T follicular helper cell (primary cell): ENCODE measurements at places on chromosomes 2 and 18.

DNA sequence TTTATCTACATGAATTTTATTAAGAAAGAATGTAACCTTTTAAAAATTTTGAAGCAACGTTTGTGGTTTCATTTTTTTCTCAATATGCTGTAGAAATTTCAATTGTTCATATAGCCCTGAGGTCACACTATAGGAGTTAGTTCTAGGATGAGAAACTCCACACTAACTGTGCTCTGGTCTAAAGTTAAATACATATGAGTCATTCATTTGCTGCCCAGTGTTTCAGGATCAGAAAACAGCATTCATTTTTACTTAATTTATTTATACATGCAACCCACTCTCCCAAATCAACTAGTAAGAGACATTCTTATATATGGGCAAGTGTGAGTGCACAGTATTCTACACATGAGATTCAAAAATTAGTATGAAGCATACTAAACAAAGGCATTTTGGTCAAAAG is 137.9 kb downstream of the DOCK10 start:
- DNase-seq: no peak

- DNase-seq: no peak
Observed at GRCh38 chr2:156116113-156116512, 216.4 kb downstream of the NR4A2 start.

- DNase-seq: no peak
Observed at GRCh38 chr2:60068755-60069154, 484.7 kb downstream of the BCL11A start.

DNA sequence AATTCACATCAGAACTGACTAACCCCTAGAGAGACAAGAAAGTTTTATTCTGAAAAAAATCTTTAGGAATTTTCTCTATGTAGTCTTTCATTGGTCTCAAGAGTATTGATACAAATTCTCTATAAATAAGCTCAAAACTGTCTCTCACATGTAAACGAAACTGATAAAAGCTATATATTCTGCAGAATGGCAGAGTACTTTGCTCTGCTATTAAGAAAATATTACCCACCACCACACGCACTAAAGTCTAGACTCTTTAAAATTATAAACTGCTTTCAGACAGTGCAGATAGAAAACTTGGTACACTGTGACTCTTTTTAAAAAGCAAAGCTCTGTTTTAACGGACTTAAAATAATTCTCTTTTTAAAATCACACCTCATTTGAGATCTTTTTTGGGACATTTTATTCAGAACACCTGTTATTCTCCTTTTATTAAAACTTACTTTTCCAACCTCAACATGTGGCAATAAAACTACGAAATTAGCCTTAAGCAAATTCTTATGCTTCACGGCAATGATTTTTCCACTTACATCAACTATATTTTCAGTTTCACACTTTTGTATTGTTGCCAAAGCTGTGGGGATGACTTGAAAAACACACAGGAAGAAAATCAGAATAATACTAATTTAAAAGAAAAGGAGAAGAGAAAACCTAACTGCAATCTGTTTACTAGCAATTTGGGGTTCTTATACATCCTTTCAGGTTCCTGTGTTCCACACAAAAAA is 58.0 kb downstream of the CCDC88A start:
- no peak for DNase-seq

DNA sequence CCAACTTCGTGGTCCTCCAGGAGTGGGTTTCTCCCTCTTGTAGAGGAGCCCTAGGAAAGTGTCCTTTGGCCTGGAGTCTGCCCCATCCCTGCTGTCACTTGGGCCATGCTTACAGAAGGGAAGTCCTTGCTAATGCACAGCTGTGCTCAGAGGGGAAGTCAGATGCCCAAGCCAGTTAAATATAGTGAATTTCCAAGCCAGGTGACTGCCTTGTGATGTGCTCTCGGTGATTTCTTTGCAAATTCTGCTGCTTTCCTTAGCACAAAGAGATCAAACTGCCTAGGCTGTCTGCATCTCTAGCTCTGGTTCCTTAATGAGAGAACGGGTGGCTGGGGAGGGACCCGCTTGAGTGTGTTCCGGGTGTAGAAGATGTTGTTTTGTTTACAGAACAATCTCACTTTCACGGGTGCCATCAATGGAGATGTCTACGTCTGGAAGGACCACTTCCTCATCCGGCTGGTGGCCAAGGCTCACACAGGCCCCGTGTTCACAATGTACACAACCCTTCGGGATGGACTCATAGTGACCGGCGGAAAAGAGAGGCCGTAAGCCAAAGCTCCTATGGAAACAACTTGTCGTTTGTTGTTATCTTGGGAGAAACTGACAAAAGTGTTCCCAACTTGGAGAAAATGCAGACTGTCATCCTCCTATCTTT is 91.4 kb downstream of the RTN4 start:
- no peak for DNase-seq

DNA sequence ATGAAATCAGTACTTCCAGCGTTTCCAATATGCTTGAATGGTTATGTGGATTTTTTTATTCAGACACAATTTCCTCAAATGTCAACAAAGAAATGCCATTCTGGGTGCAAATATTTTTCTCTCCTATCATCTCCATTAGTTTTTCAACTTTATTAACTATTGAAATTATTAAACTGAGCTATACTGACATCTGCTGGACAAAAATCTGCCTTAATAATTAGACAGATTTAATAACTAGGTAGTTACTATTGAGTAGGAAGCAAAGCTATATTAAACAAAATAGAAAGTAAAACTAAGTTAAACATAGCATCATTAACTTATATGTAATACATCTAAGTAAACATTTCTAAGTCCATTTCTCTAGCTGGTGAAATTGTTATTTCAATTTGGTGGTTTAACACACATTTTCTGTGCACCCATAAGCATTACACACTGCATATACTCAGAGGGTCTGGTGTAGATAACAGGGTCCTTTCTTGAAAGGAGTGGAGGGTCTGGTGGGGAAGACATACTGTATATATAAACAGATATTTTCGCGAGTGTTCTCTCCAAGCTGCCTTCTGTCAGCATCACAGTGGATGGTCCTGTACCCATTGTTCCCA is 77.0 kb downstream of the LANCL1 start:
- DNase-seq: no peak

GRCh38 chr2:45867800-45868199 is 216.3 kb downstream of the PRKCE start:
- DNase-seq: no peak

DNA sequence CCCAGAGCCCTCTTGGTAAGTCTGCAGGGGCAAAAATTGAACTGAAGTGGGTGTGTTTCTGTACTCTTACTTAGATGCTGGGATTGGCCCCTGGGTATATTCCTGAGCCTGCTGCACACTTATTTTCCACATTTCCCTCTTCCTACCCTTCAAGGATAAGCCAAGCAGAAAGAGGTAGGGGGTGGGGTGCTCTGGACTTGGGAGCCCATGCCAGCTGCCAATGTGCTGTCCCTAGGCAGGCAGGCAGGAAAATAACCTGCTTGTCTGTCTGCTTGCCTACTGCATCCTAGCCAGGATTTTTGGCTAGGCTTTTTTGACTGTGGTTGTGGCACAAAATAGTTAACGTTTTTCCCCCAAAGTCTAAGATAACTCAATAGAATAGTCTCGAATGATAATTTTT is 234.3 kb downstream of the ALK start:
- no peak for DNase-seq

- no peak for DNase-seq
Observed at GRCh38 chr2:40642237-40642636, 190.3 kb upstream of the SLC8A1 start.

GRCh38 chr2:234992196-234992595 is 40.4 kb downstream of the SH3BP4 start:
- DNase-seq: no peak

- DNase-seq: no peak
Observed at GRCh38 chr2:157283468-157283867, 26.0 kb downstream of the GALNT5 start.

DNA sequence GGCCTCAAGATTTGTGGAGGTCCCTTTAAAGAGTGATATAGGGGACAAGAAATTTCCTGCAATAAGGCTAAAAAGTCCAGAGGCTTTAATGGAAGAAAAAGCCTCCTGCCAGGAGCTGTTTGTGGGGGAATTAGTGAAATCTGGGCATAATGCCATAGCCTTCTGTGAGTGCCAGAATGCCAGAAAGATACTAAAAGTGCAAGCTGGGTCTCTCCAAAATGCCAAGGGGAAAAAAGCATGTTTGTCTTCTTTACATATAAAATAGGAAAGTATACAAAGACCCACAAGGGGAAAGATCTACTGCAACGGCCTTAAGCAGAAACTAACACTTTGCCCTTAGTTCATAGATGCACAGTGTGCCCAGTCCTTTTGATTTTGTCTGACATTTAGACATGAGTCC is 647.7 kb upstream of the ZNF804A start:
- no peak for DNase-seq

DNA sequence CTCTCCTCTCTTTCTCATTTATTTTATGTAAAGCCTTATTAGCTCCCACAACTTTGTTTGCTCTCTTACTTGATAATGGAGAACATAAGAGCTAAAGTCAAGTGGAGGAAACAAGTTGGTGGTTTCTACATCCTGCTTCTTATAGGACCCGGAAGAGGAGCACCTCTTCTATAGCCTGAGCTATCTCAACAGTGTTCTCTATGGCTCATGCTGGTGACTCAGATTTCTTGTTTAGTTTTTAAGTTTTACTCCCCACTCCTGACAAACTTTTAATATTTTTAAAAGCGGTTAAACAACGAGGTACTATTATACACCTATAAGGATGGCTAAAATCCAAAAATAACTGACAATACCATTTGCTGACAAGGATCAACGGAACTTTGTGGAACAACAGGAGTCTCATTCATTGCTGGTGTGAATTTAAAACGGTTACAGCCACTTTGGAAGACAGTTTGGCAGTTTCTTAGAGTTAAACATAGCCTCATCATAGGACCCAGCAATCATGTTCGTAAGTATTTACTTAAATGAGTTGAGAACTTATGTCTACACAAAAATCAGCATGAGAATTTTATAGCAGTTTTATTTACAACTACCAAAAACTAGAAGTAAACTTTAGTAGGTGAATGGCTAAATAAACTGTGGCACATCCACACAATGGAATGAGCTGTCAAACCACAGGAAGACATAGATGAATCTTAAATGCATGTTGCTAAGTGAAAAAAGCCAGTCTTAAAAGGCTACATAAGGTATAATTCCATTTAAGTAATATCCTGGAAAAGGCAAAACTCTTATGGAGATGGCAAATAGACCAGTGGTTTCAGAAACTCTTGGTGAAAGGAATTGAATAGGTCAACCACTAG is 12.7 kb upstream of the CDC42EP3 start:
- no peak for DNase-seq

- no peak for DNase-seq
Observed at GRCh38 chr2:54966837-54967236, 83.4 kb downstream of the RTN4 start.

- DNase-seq: peak; percentile 19
Observed at GRCh38 chr2:290090-290722, 2.3 kb upstream of the ALKAL2 start.

GRCh38 chr2:122366427-122366826 is 611.0 kb downstream of the TSN start:
- no peak for DNase-seq

DNA sequence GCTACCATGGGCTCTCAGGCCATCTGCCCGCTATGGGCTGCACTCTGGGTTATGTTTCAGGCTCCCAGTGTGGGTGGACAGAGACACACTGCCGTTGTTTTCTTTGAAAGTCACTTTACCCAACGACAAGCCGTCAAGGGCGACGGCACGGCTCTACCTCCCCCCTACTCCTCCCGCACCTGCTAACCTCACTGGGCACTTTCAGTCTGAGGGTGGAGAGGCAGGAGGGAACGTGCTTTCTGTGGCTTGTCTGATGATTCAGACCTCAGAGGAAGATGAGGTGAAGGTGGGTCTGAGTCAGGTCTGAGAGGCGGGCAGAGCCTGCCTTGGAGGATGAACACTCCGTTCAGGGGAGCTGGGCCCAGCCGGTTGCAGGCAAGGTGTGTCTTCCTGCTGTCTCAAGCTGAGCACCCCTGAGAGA is 147.6 kb upstream of the HDAC4 start:
- DNase-seq: no peak
